ENCODE measurements at places on chromosomes 7 and 10.

GRCh38 chr7:108002726-108003598, at the start of gene LAMB1:
TSS of gene LAMB1 (minus strand) at chr7:108003161. CDS start at chr7:108002885, 276 bp downstream.
- H3K4me1 ChIP-seq = peaks cover 6% of the 10 kb centered on the region
- H3K27ac ChIP-seq = peak within 1 kb of the TSS; percentile 21
- H3K4me3 ChIP-seq = peak within 1 kb of the TSS; percentile 78
- no peaks in the 10 kb centered on the region for H3K27me3 ChIP-seq
- no peak for DNase-seq

DNA sequence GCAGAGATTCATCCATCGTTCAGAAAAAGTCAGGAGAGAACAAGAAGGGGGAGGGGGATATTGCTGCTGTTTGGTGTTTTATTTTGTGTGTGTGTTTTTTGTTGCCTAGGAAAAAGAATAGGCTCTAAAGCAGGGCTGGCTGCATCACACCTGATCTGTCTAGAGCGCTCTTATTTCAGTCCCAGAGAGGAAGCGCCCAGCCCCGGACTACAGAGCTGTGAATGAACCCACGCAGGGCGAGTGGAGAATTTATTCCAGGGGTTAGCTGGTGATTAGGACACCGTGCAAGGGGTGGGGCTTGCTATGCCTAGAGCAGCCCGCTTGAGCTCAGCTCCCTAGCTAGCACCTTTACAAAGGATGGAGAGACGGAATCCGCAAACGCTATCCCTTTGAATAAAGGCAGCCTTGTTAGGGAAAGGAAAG, 621 bp upstream of the FAM13C start:
- 0 out of 2 replicates have a peak, but pooled peaks cover 5% of the 10 kb centered on the region for H3K27me3 ChIP-seq
- no peaks in the 10 kb centered on the region for H3K36me3 ChIP-seq
- DNase-seq = no peak
- H3K4me3 ChIP-seq = no peak overlapping the region

GRCh38 chr10:57785068-57785467, 482.6 kb downstream of the IPMK start:
- H3K36me3 ChIP-seq = no peaks in the 10 kb centered on the region
- no peak overlapping the region for H3K4me3 ChIP-seq
- H3K4me1 ChIP-seq = no peaks in the 10 kb centered on the region
- no peak overlapping the region for H3K27ac ChIP-seq
- DNase-seq = no peak

DNA sequence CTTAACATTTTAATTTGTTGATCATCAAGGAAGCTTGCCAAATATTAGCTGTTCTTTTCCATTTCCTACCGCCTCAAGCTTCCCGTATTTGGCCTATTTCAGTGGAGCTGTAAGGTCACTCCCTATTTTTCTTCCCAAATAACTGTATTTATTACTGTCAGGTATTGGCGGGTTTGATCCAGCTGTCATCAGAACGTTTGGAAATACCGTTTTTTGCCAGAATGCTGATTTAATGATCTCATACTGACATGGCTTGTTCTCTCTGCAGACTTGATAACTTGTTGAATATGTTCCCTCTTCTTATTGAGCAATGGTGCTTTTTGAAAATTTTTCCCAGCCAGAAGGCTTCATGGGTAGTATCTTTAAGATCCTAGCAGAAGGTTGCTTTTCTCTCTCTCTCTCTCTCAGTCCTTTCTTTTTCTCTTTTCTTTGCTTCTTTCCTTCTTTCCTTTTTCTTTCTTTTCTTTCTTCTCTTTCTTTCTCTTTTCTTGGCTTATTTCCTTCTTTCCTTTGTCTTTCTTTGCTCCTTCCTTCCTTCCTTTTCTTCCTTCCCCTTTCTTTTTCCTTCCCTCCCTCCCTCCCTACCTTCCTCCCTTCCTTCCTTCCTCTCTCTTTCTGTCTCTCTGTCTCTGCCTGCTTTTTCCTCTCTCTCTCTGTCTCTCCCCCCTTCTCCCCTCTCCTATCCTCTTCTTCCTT, 42.1 kb downstream of the CUX1 start:
- H3K4me3 ChIP-seq = no peak overlapping the region
- no peaks in the 10 kb centered on the region for H3K27me3 ChIP-seq
- peaks cover 30% of the 10 kb centered on the region for H3K4me1 ChIP-seq
- no peak overlapping the region for H3K27ac ChIP-seq

DNA sequence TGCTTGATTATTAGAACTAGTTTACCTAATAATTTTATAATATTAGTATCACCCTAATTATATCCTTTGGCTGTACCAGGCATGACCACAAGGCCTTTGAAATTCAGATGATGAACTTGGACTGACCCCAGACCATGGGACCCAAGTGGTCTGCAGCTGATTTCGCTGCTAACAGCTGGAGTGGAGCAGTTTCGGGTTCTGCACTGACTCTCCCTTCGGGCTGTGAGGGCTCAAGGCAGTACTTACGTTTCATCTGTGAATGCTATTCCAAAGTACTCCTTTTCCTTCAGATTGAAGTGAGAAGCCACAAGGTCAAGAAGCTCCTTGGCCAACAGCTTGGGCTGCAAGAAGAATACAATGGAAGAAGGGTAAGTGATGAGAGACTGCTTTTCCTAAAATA, 223.8 kb downstream of the PRPF18 start:
- H3K27me3 ChIP-seq = no peaks in the 10 kb centered on the region
- H3K36me3 ChIP-seq = no peaks in the 10 kb centered on the region
- H3K4me1 ChIP-seq = no peaks in the 10 kb centered on the region

DNA sequence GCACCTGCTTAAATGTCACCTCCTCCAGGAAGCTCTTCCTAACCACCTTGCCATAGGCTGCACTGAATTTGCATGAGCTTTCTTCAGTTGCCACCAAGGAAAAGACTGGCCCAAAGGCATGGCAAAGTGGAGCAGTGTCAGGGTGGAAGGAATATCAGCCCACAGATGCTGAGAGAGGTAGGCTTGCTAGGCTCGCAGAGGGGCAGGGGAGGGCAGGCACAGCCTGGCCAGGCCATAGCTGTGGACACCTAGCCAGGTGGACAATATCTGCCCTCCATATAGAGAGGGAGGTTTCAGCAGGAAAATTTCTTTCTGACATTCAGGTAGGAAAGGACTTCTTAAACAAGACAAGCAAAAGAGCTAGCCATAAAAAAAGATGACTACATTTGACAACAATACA, 166.3 kb downstream of the GRID1 start:
- H3K4me3 ChIP-seq = no peak overlapping the region
- no peaks in the 10 kb centered on the region for H3K27me3 ChIP-seq
- no peaks in the 10 kb centered on the region for H3K4me1 ChIP-seq
- no peak for DNase-seq

- peak overlapping the region; percentile 78 for H3K27ac ChIP-seq
- H3K4me3 ChIP-seq = peak overlapping the region; percentile 20
- H3K4me1 ChIP-seq = peaks cover 77% of the 10 kb centered on the region
- DNase-seq = no peak
- H3K36me3 ChIP-seq = no peaks in the 10 kb centered on the region
Measured at GRCh38 chr10:112810711-112811151, 139.3 kb upstream of the TCF7L2 start.

GRCh38 chr10:131998050-131998844, 16.5 kb upstream of the BNIP3 start:
- DNase-seq = no peak
- no peaks in the 10 kb centered on the region for H3K27me3 ChIP-seq
- H3K27ac ChIP-seq = no peak overlapping the region
- H3K4me1 ChIP-seq = no peaks in the 10 kb centered on the region

DNA sequence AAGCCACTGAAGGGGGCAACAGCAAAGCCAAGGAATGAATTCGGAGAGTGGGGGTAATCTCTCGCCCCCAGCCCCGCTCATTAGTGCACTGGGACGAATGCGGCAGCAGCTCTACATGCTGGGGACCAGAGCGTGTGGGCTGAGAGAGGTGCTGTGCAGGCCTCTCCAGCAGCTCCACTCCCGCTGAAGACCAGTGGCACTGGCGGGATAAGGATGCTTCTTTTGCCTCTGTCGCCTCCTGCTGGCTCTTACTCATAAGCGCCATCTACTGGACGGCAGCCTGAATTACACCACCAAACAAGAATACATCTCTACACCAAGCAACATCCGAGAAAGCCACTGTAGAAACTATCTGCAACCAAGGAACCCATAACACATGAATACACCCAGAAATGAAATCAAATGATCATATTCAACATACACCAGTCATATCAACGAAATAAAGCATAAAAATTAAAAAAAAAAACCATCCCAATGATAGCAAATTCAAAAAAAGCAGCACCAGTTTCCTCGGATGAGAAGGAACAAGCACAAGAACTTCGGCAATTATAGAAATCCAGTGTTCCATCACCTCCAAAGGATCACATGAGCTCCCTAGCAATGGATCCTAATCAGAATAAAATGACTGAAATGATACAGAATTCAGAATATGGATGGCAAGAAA, 79.0 kb upstream of the TMEM168 start:
- no peak overlapping the region for H3K27ac ChIP-seq
- peak; percentile 41 for DNase-seq
- H3K27me3 ChIP-seq = no peaks in the 10 kb centered on the region
- no peaks in the 10 kb centered on the region for H3K36me3 ChIP-seq
- H3K4me1 ChIP-seq = no peaks in the 10 kb centered on the region

GRCh38 chr7:81682873-81683272, 87.0 kb downstream of the HGF start:
- no peak for DNase-seq
- no peak overlapping the region for H3K4me3 ChIP-seq
- H3K4me1 ChIP-seq = peaks cover 6% of the 10 kb centered on the region
- no peak overlapping the region for H3K27ac ChIP-seq

GRCh38 chr7:134632937-134633540, 13.6 kb upstream of the BPGM start:
- H3K27me3 ChIP-seq = 0 out of 2 replicates have a peak, but pooled peaks cover 4% of the 10 kb centered on the region
- peak; percentile 51 for DNase-seq
- H3K36me3 ChIP-seq = no peaks in the 10 kb centered on the region
- no peak overlapping the region for H3K4me3 ChIP-seq
- no peaks in the 10 kb centered on the region for H3K4me1 ChIP-seq

GRCh38 chr10:126104767-126105166, 208.4 kb downstream of the FANK1 start:
- no peak for DNase-seq
- no peaks in the 10 kb centered on the region for H3K4me1 ChIP-seq
- H3K36me3 ChIP-seq = no peaks in the 10 kb centered on the region
- H3K27ac ChIP-seq = no peak overlapping the region
- peaks cover 60% of the 10 kb centered on the region for H3K27me3 ChIP-seq
- no peak overlapping the region for H3K4me3 ChIP-seq

DNA sequence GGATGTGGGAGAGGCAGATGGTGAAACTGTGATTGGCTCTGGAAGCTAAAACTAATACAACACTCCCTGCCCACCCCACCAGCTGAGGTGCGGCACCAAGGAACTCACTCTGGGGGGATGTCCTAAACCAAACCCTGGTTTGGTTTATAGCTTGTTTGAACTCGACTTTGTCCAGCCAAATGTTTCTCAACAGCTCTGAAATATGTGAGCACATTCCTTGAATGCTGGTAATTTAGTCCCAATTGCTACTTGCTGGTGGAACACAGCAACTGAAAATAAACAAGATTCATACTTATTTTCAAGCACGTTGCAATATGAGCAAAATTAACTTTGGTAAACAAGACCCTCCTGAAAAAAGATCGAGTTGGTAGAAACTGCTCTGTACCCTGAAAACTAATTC, 39.7 kb upstream of the CARD11 start:
- no peaks in the 10 kb centered on the region for H3K36me3 ChIP-seq
- DNase-seq = no peak
- no peaks in the 10 kb centered on the region for H3K4me1 ChIP-seq
- no peak overlapping the region for H3K4me3 ChIP-seq
- H3K27ac ChIP-seq = no peak overlapping the region

- no peaks in the 10 kb centered on the region for H3K27me3 ChIP-seq
- DNase-seq = no peak
Measured at GRCh38 chr7:112929421-112929820, 139.2 kb upstream of the TMEM168 start.

GRCh38 chr7:95901006-95901405, 128.7 kb downstream of the DYNC1I1 start:
- no peak overlapping the region for H3K27ac ChIP-seq
- no peaks in the 10 kb centered on the region for H3K36me3 ChIP-seq
- no peak for DNase-seq
- H3K4me1 ChIP-seq = no peaks in the 10 kb centered on the region

DNA sequence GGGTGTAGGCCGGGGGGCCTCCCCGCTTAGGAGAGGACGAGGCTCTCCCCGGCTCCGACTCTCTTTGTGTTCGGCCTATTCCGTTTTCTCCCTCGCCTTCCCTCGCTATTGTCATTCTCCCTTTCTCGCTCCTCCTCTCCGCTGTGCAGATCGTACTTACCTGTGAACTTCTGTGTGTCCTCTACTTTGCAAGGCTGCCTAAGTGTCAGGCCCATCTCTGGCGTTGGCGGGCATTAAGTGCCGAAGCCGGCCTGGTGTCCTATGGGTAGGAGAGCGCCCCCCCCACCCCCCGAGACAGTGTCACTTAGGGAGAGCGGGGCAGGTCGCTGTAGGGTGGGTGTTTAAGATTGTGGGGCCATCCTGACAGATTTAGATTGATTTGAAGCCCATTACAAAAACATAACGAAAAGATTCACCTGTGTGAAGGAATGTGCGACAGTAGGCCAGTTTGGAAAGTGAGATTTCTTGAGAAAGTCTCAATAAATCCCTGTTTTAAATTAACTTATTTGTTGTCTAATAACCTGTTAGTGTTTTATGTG, 579 bp downstream of the RBM33 start:
- peak overlapping the region; percentile 98 for H3K27ac ChIP-seq
- H3K27me3 ChIP-seq = no peaks in the 10 kb centered on the region
- peak overlapping the region; percentile 91 for H3K4me3 ChIP-seq
- DNase-seq = no peak

DNA sequence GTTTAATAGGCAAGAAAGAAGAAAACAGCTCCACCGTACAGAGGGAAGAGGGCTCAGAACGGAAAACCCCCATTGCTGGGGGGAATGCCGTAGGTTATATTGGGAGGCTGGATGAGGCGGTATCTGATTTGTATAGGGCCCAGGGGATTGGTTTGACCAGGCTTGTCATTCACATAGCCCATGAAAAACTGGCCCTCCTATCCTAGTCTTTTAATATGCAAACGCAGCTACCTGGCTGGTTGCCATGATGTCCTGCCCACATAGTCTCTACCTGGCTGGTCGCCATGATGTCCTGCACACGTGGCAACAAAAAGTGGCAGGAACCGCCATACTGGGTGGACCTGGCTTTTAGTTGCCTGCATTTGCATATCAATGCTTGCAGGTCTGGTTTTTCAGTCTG, 84.7 kb downstream of the AUTS2 start:
- H3K4me3 ChIP-seq = no peak overlapping the region
- H3K27ac ChIP-seq = no peak overlapping the region
- H3K4me1 ChIP-seq = no peaks in the 10 kb centered on the region
- no peak for DNase-seq
- H3K36me3 ChIP-seq = no peaks in the 10 kb centered on the region
- H3K27me3 ChIP-seq = no peaks in the 10 kb centered on the region

All from HCT116 (cell line).